ENCODE measurements at places on chromosomes 11 and 22.

DNA sequence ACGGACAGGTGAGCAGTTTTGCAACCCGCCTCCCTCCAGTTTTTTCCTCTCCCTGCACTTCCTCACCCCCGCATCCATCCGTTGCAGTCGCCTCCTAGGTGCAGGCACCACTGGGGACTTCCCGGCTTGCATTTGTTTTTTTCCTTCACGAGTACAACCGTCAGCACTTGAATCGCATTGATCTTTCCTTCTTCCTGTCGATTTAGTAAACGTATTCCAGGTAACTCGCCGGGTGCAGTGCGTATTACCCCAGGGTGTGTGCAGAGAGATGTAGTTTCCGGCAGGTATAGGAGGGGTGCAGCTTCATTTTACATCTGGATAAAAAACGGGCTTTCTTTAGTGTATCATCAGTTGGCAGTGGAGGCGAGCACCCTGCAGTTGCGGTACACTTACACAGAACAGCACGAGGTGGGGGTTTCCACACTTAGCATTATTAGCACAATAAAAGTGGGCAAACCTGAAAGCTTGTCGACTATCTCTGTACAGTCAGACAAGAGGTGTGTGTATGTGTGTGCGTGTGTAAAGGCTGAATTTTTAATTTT lies at the start of gene SORL1-AS1:
Gene SORL1-AS1, minus strand, starts transcription at position 359 of the 542 bp plus-strand sequence.
- no peak for DNase-seq

DNA sequence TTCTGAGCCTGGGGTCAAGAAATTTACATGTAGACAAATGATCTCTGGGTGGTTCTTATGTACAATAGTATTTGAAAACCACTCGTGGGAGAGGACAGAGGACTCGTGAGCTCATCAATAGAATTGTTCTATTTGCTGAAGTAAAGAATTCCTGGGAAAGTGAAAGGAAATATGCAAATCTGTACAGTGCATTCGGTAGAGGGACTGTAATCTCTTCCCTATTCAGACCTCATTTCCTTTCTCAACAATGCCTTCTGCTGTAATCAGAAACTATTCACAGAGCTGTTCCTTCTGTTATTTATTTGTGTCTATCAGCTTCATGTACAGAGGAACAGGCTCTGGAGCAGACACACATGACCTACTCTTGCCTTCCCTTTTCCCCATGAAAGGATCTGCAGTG lies 709.4 kb upstream of the KIRREL3 start:
- DNase-seq: no peak

- DNase-seq: no peak
Measured at GRCh38 chr22:46055181-46055875, 78.4 kb upstream of the WNT7B start.

GRCh38 chr22:26586556-26587325 lies 3.2 kb downstream of the TPST2 start:
- no peak for DNase-seq

DNA sequence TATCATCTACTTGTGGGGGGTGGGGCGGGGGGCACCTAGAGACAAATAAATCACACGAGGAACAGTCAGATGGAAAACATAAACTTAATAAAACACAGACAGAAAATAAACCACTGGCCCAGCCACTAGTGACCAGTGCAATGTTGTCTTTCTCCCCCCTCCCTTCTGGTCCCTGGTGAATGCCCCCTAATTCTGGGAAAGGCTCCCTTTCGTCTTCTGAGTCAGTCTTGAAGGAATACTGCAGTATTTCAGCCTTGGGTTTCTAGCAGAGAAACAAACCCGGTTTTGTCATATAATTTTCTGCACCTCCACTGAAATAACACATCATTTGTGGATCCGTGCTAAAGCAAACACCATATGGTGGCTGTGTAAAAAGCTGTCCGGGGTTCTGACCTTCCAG lies 101.7 kb downstream of the ABTB2 start:
- DNase-seq: no peak

GRCh38 chr11:45087086-45087899 lies 59.1 kb upstream of the PRDM11 start:
- DNase-seq: no peak

- DNase-seq: no peak
Measured at GRCh38 chr11:36588099-36588498, 6.2 kb upstream of the IFTAP start.

DNA sequence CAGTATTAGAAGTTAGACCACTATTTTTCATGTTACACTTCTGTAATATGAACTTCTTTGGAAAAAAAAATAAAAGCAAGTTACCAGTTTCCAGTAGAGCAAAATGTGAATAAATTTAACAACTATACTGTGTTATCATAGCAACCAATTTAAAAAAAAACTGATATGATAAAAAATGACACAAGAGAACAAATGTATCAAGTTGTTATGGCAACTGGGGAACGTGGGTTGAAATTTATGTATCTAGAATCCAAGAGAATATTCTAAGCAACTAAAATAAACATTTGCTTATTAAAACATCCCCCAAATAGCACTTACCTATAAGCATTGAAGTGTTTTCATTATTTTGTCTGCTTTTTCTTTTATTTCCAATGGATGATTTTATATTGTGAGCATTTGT lies 442.4 kb downstream of the DLG2 start:
- no peak for DNase-seq

DNA sequence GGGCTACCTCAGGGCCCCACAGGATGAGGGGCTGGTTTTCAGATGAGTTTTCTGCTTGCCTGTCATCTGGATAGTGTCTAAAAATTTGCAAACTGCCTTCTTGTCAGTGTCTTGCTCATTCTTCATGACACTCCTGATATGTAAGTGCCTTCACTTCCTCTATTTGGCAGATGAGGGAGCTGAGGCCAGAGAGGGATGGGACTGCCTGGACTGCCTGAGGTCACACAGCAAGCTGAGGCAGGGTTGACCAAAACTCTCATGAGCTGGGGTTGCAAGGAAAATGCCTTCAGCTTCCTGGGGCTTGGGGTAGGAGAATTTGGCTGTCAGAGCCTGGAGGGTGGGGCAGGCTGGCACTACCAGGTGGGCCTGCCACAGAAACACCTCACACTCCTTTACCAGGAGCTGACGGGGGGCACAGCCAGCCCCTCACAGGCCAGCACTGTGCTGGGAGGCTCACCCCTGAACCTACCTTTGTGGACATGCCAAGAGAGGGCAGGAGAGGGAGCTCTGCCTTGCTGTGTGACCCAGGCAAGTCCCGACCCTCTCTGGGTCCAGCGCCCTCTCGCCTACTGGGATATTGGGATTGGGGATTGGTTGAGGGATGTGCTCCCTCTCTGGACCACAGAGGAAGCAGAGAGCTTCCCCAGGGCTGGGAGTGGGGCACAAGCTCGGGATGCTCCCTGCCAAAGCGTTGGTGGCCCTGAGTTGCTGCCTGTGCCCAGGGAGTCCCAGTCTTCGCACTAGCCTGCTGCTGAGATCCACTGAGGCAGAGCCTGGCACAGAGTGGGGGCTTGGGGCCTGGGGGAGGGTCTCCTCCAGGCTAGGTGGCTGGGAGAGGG lies 1.9 kb upstream of the P2RY6 start:
- DNase-seq: no peak

DNA sequence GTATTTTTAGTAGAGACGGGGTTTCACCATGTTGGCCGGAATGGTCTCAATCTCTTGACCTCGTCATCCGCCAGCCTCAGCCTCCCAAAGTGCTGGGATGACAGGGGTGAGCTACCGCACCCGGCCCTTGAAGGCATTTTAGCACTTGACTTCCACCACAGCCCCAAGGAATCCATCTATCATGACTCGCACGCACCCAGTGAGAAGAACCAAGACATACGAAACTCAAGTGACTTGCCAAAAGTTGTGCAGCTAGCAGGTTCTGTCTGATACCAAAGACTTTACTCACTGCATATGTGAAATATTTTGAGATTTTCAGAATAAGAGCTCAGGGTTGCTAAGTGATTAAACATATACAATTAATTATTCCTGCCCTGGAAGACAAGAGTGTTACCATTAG lies 21.0 kb downstream of the FLI1 start:
- no peak for DNase-seq

GRCh38 chr11:126997196-126997595 lies 3.4 kb downstream of the KIRREL3 start:
- DNase-seq: no peak

DNA sequence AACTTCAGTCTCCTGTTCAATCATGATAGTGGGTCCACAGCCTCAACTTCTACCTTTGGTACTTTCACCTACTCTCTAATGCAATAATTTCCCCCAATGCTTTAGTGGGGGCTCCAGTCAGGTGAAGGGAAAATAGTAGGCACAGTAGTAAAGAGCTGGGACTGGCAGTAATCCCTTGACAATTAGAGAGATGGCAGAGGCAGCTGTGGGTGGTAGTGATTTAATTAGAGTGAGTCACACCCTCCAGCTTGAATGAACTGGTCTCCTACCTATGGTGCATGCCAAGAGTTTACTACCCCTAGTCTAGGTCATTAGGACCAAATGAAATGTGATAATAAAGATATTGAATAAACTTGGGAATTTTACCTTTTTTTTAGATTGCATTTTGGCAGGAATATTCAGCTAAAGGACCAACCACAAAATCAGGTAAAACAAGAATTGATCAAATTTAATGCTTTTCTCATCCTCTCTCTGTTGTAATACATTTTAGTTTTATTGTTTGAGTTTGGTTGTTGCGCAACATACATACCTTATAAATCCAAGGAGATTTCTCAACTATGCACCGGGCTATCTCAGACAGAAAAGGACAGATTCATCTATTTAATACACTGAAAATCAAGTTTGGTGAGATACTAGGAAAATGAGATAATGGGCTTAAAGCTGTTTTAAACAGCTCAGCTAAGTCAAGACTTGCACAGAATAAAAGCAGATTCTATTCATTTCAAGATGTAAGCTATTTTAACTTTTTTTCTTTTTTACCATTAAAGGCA lies 9.0 kb downstream of the PRRG4 start:
- DNase-seq: no peak

DNA sequence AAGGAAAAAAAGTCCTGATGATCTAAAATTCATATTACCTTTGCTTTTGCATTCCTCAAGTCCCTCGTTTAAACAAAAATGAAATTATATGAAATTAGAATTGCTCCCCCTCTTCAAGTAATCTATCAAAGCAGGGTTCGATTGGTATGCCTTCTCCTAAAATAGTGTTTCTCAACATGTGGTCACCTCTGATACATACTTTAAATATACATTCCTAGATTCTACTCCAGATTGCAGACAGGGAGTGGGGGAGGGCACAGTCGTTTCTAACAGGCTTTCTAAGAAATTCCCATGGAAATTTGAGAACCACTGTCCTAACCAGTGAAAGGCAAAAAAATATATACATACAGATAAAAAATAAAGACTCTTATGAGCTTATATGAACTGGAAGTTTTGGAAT lies 22.6 kb upstream of the IRAG1 start:
- DNase-seq: no peak

DNA sequence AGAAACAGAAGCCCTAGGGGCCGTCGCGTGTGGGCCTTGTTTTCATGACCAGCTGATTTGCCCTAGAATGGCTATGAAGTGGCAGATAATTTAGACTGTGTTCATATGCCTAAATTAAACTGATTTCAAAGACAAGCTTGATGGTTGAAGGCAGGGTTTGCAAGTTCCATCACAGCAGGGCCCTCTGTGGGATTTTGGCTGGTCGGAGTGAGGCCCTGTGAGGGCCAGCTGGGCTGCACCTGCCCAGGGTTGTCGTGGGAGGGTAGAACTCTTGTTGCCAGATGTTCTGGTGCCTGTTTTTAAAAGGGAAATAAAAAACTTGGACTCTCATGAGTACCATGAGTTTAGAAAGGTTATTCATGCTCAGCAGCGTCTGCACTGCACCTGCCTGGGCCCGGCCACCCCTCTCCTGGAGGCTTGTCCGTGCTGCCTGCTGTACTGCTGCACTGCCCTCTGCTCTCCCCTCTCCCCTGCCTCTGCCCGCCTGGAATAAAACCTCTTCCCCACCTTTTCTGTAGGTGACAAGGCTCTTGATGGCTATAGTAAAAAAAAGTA lies 44.1 kb downstream of the AP2A2 start:
- DNase-seq: no peak

DNA sequence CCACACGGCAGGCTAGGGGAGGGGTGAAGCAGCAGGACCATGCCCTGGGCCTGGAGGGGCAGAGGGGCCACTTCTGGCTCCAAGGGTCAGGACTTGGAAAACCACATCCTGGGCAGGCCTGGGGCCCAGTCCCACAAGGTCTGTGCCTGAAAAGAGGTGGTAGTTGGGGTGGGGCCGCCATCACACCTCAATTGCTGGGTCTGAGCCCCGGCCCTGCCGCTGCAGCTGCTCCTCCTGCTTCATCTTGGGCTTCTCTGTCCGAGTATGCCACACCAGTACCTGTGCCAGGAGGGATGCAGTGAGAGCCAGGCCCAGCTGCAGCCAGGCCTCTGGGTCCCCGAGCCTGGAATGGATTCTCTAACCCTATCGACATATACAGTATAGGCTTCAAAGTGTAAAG lies 2.5 kb downstream of the ROM1 start:
- DNase-seq: no peak

DNA sequence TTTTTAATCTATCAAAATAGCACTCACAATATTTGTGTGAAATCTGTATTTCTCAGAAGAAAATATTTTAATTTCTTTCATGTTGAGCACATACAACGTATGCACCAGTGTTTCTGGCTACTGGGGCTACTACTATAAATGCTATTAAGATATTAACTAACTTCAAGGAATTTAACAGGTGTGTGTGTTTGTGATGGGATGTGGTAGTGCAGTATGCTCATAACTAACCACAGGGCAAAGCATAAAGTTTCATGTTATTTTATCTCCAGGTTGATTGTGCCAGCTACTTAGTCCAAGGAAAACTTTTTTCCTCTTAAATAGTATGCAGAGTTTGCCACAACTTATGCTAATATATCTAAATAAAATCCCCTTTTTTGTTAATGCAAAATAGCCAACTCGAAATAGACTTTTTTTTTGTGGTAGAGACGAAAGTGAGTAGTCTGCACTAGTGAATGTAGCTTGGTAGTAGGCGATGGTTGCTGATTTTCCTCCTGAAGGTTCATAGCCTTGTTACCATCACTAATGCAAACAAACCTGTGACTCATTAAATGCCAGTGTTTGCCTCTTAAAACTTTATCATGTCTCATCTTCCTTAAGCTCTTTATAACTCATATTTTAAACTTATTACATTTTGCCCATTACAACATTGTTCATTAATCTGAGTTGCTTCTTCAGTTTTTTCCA lies 565.5 kb upstream of the ANO3 start:
- DNase-seq: no peak

GRCh38 chr11:10639350-10639749 lies 54.2 kb downstream of the IRAG1 start:
- no peak for DNase-seq

GRCh38 chr11:38019072-38019775 lies 1421.2 kb upstream of the RAG2 start:
- DNase-seq: no peak

DNA sequence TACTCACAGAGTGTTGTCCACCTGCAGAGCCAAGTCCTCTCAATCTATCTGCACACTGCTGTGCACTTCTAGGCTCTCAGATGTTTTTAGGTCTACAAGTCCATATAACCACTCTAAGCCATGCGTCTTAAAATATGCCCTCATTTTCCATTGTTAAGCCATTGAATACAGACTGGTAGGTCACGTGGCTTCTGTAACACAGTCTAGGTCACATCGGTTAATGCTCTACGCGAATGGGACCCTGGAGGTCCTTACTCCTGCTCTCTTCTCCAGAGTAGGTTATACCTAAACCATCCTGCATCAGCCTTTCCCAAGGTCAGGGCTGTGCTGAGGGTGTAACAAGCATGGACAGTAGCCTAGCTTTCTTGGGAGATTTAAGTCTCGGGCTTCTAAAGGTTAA lies 819 bp downstream of the JAML start:
- no peak for DNase-seq

Data from stimulated activated CD4-positive, alpha-beta T cell treated with anti-CD3 and anti-CD28 coated beads, TNF-alpha, amount 100 ng/mL, for 48 hours (primary cell).